ENCODE measurements at places on chromosomes 6 and 20.

DNA sequence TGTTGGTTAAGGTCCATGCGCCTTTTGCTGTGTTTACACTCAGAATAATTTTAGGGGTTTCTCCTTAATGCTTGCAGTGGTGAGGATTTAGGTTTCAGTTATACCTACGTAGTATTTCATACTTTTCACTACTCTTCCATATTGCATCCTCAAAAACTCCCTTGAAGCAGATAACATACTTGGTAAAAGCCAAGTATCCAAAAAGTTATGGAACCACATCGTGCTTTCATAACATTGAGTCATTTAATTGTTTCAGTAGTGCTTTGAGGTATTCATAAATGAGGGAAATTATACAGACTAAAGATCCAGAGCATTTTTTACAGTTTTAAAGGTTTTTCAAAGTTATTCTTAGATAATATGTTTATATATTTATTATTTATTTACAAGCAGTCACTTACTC is 4.0 kb upstream of the ATXN1 start:
- DNase-seq, result no peak

DNA sequence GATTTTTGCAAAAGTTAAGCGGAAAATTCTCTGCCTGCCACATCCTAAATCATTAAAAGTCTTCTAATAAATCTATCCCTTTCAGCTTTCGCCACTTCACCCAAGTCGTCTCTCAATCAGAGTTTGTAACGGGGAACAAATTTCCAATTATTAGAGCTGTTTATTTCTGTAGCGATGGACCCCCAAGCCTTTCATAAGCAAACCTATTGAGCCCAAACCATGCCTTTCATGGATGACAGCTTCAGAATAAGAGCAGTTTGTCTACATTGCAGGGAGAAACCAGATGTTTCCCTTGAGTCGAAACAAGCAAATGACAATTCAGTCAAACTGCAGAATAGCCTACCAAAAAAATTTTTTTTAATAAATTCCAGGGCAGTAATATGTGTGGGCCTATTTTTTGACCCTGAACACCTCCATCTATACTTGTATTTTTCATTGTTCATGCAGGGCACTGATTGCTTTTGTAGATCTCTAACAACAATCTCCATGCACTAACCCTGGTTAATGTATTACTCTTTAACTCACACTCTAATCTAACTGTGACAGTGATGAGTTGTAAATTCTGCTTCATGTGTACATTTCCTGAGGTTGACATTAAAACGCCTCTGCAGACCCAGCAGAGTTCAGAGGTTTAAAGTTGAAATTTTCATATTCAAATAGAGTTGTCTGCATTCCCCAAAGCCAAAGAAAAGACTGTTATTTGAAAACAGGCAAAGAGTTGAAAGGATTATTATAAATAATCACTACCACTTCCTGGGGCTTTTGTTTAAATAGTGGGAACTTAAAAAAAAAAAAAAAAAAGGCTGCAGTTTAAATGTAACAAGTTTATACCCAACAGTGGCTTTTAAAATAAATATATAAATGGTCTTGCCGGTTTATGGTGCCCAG is 64.5 kb downstream of the ATP9A start:
- no peak for DNase-seq

- no peak for DNase-seq
Observed at GRCh38 chr6:69988458-69989126, 122.2 kb downstream of the COL19A1 start.

GRCh38 chr20:49891476-49892110 is 23.7 kb downstream of the SPATA2 start:
- no peak for DNase-seq

DNA sequence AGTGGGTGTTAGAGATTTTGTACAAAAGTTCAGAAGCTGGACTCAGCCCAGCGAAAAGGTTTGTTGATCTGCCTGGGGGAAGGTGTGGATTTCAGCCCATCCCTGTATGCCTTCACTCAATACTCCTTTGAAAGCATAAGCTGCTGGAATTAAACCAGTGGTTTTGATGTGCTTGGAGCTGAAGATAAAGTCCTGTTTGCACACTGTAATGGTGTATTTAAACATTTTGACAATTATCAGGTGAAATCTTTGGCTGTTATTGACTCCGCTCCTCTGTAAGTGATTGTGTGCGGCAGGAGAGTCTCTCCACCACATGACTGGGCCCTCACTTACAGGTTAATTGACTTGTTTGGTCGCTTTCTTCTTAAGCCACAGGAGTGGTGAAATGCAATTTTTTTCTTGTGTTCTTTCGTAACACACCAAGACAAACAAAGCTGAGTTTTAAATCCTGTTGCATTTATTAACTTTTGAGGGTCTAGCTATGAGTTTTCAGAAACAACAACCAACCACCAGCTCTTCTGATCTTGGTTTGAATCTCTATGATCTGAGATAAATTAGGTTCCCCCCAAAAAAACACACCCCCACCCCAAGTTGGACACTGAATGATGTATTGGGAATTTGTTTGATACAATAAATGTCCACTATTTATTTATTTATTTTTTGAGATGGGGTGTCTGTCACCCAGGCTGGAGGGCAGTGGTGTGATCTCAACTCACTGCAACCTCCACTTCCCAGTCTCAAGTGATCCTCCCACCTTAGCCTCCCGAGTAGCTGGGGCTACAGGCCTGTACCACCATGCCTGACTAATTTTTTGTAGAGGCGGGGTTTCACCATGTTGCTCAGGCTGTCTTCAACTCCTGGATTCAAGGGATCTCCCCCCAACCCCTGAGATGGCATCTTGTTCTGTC is 46.3 kb upstream of the NCOA3 start:
- DNase-seq, result no peak

DNA sequence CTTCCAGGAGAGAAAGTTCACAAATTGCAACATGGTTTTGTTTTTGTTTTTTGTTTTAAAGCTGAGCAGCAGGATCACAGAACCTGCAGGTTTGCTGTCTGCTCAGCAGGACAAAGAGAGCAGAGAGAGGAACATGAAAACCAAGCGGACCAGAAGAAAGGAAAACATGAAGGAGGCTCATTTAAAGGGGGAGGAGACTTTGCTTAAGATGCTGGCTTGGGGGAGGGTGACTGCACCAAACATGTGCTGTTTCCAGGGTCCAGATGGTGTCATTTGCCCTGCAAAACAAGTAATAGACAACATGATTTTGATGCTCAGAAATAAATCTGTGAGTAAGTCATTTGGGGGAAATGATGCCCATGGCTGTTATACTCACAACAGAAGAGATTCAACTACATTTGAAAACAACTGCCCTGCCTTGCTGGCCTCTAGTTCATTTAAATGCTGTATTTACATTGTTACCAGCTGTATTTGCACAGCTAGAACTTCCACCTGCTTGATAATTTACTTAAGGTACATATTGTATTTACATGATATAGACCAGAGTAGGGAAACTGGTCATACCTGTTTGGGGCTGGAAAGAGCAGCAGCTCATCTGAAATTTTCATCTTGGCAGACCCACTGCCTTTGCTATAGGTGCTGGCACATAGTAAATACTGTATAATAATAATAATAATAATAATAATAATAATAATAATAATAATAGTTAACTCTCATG is 32.2 kb upstream of the CHD6 start:
- no peak for DNase-seq

GRCh38 chr20:64196847-64197306 is 32.6 kb downstream of the MYT1 start:
- no peak for DNase-seq

DNA sequence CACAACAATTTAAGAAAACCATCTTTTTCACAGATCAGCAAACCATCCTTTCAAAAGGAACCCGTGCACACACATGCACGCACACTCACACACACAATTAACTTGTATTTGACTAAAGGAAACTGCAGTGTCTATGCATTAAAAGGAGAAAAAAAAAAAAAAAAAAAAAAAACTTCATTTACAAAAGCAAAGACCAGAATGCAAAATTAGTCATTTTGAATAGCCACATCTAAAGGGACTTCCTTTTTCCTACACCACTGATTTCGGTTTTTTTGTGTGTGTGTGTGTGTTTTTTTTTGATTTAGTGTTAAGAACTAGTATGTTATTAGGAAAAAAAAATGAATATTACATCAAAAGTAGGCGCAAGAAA is 6.3 kb downstream of the ZMYND8 start:
- no peak for DNase-seq

GRCh38 chr20:46088409-46089166 is 1.2 kb downstream of the NCOA5 start:
- no peak for DNase-seq

GRCh38 chr6:104595311-104595820 is 264.4 kb downstream of the HACE1 start:
- DNase-seq, result no peak

DNA sequence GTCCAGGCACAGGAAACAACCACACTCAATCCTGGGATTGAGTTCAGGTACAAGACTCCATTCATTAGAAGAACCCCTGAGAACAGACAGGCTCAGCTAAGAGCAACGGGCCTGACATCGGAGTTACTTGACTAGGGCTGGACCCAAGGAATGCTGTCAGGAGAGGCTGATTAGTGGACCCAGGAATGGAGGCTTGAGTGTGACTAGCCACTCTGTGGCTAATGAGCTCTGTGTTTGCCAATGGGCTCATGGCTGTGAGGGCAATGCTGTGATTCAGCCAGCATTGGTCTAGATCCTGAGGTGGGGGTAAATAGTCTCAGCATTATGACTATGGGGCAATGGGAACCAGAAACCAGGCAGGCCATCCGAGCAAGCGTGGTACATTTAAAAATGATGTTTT is 71.8 kb downstream of the RIOK1 start:
- DNase-seq, result no peak

DNA sequence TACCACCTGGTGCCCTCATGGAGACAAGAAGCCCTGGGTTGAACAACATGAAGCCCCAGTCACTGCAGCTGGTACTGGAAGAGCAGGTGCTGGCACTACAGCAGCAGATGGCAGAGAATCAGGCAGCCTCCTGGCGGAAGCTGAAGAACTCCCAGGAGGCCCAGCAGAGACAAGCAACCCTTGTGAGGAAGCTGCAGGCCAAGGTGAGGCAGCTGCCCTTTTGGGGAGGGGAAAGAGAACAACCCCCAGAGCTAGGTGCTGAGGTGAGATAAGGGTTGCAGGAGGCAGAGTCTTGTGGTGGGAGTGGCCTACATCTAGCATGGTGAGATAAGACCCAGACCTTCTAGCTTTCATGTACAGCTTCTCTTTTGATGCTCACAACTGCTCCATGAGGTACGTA is 7.0 kb downstream of the CEP250 start:
- DNase-seq, result no peak

GRCh38 chr20:36527331-36528125 is 13.8 kb upstream of the MYL9 start:
- DNase-seq, result no peak

GRCh38 chr6:129262661-129263060 is 379.7 kb downstream of the LAMA2 start:
- no peak for DNase-seq

GRCh38 chr6:16236009-16236501 is 2.3 kb upstream of the GMPR start:
- no peak for DNase-seq

DNA sequence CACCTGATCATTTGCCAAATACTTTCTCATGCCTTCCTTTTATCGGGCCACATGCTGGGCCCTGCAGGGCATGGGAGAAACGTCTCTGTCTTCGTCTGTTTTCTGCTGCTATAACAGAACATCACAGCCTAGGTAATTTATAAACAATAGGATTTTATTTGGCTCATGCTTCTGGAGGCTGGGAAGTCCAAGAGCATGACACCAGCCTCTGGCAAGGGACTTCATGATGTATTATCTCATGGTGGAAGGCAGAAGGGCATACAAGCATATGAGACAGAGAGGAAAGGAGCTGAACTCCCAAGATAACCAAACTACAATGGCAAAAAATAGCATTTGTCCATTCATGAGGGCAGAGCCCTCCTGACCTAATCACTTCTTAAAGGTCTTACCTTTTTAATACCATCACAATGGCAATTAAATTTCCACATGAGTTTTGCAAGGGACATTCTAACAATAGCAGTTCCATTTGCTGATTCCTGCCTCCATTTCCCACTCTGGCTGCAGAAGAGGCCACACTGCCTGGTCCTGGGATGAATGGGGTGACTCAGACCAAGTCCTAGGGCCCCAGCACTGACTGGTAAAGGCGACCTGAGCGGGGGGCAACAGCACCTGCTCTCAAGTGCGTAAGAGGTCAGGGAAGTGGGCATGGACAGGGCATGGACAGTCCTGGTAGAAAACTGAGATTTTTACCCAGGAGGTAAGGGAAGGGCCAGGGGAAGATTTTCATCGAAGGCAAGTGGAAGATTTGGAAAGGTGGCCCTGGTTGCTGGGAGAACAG is 5.1 kb upstream of the ZBP1 start:
- DNase-seq, result no peak

DNA sequence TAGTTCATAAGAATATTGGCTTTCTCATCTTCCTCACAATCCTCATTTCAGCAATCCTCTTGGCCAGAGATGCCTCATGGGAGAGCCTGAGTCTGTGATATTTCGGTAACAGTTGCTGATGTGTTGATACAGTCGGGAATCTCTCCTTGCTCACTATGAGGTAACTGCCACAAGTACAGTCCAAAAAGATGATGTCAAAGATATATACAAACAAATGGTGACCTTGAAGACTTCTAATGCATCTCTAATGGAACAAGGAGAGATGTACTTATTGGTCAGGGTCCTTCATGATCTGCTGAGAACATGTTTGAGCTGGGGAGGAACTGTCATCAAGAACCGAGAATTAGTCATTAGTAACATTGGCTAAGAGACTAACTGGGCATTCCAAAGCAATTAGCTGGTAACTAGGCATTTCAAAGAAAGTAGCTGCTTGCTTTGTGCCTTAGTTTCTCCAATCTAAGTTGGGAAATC is 56.1 kb downstream of the FILIP1 start:
- no peak for DNase-seq

DNA sequence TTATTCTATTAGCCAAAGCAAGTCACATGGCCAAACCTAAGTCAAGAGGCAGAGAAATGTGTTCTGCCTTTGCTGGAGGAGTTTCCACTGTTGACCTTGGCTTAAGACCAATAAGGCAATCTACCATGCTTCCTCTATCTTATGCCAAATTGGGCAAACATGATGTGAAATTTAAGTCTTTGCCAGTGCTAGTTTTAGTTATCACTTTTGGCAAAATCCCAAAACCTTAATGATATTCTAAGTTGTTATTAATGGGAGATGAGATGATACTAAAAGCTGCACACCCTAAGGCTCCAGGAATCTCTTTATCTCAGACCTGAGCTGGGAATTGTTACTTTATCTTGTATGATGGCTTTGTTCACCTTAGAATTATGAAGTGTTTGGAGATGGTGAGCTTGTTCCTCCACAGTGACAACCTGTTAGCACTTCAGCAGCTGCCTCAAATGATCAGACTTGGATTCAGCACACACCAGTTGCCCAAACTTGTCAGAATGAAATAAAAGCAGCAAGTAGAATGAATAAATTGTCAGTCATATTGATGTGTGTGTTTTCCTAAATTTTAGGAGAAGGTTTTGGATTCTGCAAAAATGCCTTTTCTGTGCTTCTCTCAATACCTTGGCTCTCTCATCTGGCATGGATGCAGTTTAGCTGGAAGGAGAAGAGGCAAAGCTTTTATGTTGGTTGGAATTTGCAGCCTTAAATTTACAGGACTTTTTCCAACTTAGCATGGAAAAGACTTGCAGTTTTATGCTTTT is 49.3 kb downstream of the RIN2 start:
- no peak for DNase-seq

- no peak for DNase-seq
Observed at GRCh38 chr20:47150403-47151152, 205.9 kb downstream of the ZMYND8 start.

- DNase-seq, result no peak
Observed at GRCh38 chr6:22062807-22063408, 233.9 kb downstream of the PRL start.

Measured in cerebellar nuclear complex (tissue), 1 donor.